ENCODE measurements at places on chromosomes 5 and 9. TPM values are rescaled to one million over a fixed set of nuclear protein-coding genes. Genes with fewer than 3 reads are reported as not detected.

The EIF4E1B gene
- polyA plus RNA-seq = not detected

The ZNG1C gene
- polyA plus RNA-seq = 33.7 TPM

The BTNL9 gene
- not detected for polyA plus RNA-seq

The SLC34A3 gene
- not detected for polyA plus RNA-seq

The NMUR2 gene
- polyA plus RNA-seq = not detected

The MSX2 gene
- 4.5 TPM for polyA plus RNA-seq

The TAF1L gene
- not detected for polyA plus RNA-seq

The TMEM174 gene
- not detected for polyA plus RNA-seq

The PCSK1 gene
- polyA plus RNA-seq = not detected

The MCTP1 gene
- polyA plus RNA-seq = 4.2 TPM

The ZNF169 gene
- polyA plus RNA-seq = 1.5 TPM

The PCDHGA11 gene
- 4.7 TPM for polyA plus RNA-seq

The PHF24 gene
- not detected for polyA plus RNA-seq

The PCDHGB3 gene
- polyA plus RNA-seq = 2.5 TPM

DNA sequence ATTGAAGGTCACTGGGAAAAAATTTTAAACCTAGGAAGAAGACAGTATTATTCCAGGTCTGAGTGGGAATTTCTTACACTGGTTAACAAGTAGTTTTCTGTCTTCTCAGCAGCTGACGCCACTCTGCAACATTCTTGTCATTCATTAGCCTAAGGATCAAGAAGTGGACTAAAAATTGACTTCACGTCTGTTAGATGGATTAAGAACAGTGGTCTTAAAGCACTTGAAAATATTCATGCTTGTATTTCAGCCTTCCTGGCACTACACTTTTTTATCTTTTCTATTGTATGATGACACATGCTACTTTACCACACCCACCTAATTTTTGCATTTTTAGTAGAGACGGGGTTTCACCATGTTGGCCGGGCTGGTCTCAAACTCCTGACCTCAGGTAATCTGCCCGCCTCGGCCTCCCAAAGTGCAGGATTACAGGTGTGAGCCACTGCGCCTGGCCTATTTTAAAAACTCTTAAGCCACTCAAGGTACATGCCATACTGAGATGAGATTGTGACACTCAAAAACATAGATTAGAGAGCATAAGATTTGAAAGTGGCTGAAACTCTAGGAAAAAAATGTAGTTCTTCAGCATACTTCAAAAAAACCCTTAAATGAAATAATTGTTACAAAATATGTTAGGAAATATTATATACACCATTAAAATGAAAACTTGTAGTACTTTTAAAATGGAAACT, 8.4 kb downstream of the MATR3 start:
- peak; percentile 16 for DNase-seq

GRCh38 chr9:130088051-130088450, 34.3 kb downstream of the GPR107 start:
- no peak for DNase-seq

- DNase-seq = no peak
Observed at GRCh38 chr9:91995000-91995655, 45.1 kb upstream of the ROR2 start.

- DNase-seq = peak; percentile 82
Observed at GRCh38 chr5:1555011-1555807, 31.4 kb upstream of the LPCAT1 start.

DNA sequence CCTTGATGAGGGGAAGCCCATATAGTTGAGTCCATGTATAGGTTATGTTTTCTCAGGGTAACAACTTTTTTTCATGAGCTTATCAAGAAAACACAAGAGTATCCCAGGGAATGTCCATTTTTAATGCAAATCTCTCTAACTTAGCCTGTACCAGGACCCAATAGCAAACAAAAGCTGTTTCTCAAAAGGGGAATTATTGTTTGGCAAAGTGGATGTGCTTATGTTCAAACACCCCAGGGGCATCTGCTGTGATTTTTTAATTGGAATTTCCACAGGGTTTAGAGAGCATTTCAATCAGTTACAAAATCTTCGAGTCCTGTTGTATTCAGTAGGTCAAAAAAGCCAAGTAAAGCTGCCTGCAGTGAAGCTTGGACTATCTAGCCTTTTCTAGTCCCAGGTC, 33.4 kb upstream of the CSNK1G3 start:
- no peak for DNase-seq

GRCh38 chr5:139399501-139400121, 4.3 kb downstream of the SPATA24 start:
- no peak for DNase-seq

DNA sequence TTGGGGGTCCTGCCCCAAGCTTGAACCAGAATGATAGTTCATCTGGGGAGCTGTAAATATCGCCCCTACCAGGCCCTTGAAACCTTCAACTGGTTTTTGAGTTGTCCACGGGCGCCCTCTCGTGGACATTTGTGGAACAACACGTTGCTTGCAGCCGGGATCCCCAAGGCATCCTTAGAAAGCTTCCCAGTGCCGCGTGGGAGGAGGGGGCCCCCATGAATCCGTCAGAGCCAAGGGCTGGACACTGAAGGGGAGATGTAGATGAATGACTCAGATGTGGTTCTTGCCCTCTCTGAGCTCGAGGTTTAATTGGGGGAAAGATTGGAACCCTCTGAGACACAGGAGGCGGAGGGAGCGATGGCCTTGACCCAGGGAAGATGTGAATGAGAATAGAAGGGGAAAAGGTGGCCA, 31.8 kb upstream of the ORM1 start:
- peak; percentile 67 for DNase-seq

DNA sequence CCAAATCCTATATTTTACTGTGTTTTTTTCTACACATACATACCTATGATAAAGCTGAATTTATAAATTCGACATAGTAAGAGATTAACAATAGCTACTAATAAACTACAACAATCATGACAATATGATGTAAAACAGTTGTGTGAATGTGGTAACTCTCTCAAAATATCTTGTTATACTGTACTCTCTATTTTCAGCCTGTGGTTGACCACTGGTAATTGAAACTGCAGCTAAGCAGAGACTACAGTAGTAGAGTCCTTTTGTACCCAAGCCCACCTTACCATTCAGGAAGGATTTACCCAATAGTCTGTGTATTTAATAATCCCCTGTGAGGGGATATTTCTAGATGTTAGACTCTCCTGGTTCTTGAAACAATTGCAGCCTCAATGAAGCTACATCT, 86.7 kb downstream of the FAM114A2 start:
- DNase-seq = no peak

DNA sequence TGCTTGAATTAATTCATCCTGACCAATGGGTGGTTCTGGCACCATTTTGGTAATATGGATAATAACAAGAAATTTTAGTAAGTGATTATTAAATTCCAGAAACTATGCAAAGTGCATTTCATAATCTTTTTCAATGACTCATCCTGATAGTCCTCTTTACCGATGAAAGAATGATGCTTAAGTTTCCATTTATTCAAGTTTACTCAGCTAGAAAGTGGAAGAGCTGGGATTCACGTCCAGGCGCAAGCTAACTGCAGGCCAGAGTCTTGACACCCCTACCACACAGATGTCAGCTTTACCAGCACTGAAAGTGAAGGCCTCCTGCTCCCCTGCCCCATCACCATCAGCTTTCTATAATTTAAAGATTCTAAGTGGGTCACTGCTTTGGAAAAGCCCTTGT, 493.5 kb upstream of the WWC1 start:
- peak; percentile 61 for DNase-seq

DNA sequence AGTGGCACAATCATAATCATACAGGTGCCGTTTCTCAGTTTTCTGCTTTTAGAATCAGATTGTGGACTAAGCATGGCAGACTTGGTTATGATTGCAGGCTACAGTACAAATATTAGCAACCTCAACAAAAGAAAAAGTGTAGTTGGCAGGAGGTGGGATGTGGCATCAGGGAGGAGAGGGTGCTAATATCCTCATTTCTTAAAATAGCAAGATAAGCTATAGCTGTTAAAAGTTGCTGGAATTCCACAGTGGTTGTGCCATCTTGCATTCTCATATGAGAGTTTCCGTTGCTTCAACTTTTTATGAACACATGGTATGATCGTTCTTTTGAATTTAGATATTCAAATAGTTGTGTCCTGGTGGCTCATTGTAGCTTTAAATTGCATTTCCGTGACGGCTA, 21.4 kb downstream of the PIP5K1B start:
- DNase-seq = no peak

GRCh38 chr5:38321978-38322377, 63.6 kb downstream of the EGFLAM start:
- DNase-seq = no peak

- peak; percentile 50 for DNase-seq
Observed at GRCh38 chr9:96565671-96566497, 53.8 kb downstream of the CDC14B start.

DNA sequence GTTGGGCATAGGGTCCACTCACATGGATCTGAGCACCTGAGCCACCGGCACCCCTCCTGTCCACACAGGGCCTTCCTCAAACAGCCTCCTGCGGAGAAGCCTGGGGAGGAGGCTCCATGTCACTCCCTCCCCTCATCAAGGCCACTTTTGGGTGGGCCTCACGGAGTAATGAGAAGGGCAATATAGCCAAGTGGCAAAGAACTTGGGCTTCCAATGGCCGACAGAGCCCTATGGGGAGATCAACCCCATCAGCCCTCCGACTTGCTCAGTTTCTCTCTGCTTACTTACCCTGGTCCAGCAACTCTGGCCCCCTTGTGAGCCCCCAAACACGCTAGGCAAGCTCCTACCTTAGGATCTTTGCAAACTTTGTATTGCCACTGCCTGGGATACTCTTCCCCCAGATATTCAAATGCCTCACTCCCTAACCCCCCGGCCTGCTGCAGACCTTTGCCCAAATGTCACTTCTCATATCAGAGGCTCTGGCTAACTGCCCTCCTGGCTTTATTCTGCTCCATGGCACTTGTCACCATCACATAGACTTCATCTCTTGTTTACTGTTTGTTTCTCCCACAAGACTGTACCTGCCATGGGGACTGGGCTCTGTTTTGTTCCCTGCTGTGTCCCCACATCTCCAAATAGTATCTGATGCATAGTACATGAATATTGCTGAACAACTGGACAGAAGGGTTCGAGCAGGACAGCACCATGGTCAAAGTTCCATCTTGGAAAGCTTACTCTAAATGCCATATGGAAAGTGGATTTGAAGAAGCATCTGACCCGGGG, 220.8 kb downstream of the FSTL4 start:
- no peak for DNase-seq

DNA sequence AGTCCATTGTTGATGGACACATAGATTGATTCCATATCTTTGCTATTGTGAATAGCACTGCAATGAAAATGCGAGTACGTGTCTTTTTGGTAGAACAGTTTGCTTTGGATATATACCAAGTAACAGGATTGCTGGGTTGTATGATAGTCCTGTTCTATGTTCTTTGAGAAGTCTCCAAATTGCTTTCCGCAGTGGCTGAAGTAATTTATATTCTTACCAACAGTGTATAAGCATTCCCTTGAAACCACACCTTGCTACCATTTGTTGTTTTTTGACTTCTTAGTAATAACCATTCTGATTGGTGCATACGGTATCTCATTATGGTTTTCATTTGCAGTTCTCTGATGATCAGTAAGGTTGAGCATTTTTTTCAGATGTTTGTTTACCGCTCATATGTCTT, 792.9 kb downstream of the PTPRD start:
- DNase-seq = peak; percentile 8

GRCh38 chr9:114958021-114958843, 27.8 kb upstream of the TNFSF8 start:
- DNase-seq = peak; percentile 5

DNA sequence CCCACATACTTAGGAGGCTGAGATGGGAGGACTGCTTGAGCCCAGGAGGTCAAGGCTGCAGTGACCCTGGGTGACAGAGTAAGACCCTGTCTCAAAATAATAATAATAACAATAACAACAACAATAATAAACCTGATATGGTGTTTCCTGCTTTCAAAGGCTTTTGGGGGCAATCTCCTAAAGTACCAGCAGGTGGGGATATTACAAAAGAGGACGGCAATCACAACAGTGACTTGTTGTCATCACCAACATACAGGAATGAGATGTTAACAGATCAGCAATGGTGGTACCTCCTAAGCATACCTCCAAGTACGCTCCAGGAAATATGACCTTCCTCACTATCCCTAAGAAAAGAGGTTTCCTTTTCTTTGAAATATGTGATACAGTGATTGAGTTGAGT, 91.1 kb upstream of the RNF180 start:
- peak; percentile 18 for DNase-seq

Measured in fibroblast of lung (primary cell).